ENCODE measurements at places on chromosomes 12 and 14.

- DNase-seq: no peak
These were observed 8.8 kb upstream of the LLPH start for GRCh38 chr12:66139328-66139727.

- DNase-seq: no peak
These were observed 57.2 kb downstream of the ATF7 start for GRCh38 chr12:53568809-53569557.

GRCh38 chr12:38142974-38143373 is 173.6 kb upstream of the ALG10B start:
- no peak for DNase-seq

DNA sequence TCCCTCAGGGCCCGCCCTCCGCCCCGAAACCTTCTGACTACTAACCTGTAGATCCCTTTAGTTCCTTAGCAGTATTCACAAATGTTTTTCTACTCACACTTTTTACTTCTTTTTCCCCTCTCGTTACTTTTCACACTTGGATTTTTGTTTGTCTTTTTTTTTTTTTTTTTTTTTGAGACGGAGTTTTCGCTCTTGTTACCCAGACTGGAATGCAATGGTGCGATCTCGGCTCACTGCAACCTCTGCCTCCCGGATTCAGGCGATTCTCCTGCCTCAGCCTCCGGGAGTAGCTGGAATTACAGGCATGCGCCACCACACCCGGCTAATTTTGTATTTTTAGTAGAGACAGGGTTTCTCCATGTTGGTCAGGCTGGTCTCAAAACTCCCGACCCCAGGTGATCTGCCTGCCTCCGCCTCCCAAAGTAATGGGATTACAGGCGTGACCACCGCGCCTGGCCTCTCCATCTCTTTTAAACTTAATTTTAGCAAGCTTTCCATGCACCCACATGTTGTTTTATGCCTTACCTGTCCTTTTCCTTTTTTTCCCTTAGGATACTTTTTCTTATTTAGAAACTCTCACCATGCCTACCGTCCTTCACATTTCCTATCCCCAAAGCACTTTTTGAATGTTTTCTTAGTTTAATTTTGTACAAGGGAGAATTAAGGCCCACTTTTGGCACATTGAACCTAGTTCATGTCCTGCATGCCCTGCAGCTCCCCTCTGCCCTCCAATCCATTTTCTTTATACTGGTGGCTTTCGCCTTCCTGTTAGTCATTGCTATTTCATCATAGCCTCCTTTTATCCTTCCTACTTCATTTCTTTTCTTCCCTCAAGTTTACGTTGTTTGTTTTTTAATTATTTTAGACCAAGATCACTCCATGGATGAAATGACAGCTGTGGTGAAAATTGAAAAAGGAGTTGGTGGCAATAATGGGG is 1.1 kb downstream of the SP1 start:
- no peak for DNase-seq

GRCh38 chr12:79371226-79371625 is 319.5 kb downstream of the PAWR start:
- DNase-seq: no peak

- no peak for DNase-seq
These were observed 30.8 kb downstream of the LEMD3 start for GRCh38 chr12:65200007-65200665.

GRCh38 chr14:26905229-26905628 is 307.4 kb upstream of the NOVA1 start:
- DNase-seq: no peak

GRCh38 chr12:130965214-130965613 is 11.5 kb downstream of the ADGRD1 start:
- no peak for DNase-seq

GRCh38 chr12:117486840-117487659 is 125.6 kb upstream of the NOS1 start:
- DNase-seq: no peak

DNA sequence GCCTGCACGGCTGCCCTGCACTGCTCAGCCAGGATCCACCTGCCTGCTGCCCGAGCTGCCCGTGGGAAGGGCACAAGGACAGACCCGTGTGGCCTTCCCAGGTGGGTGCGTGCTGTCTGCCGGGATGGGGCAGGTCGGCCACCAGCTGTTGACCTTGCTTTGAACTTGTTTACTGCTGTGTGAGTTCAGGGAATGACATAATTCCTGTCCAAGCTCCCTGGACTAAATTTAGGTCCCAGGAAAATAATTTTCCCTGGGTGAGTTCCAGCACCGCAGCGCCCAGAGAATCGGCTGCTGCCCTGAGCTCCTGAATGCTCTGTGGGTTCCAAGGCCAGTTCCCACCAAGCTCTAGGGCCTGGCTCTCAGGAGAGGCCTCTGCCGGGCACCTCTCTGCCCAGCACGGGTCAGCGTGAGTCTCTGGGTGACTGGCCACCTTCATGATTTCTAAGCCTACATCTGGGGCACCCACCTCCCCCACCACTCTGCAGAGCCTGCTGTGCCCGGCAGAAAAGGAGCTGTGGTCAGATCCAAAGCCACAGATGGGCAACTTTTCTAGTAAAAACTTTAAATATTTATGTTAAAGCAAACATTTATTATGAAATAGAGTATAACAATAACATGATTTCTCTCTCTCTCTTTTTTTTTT is 27.2 kb upstream of the MLXIP start:
- no peak for DNase-seq

DNA sequence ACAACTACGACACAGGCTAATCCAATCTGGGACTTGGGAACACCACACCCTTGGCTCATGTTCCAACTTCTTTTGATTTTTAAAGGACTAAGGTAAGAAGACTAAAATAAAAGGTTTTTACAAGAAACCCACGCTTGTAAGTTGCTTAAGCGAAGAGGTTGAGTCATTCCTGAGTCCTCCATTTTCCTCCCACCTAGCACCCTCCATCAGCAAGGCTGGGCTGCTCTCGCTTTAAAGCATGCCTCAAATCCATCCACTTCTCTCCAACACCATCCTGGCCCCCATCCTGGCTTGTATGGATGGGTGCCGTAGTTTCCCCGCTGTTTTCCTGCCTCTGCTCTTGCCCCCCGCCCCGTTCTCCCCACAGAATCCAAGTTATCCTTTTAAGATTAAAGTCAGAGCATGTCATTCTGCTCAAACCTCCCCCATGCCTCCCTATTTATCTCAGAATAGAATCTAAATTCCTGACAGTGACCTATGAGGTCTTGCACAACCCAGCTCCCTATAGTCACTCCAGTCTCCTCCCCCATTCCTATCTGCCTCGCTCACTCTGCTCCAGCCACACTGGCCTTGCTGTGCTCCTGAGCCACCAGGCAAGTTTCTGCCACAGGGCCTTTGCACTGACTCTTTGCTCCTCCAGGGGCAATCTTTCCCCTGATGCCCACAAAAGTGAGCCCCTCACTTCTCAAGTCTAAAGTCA is 34.5 kb downstream of the SCARB1 start:
- no peak for DNase-seq

- DNase-seq: no peak
These were observed 31.1 kb downstream of the NR1H4 start for GRCh38 chr12:100504804-100505203.

- DNase-seq: no peak
These were observed 97.8 kb downstream of the VRK1 start for GRCh38 chr14:96894966-96895365.

- no peak for DNase-seq
These were observed 84.7 kb downstream of the TTC7B start for GRCh38 chr14:90731487-90731886.

DNA sequence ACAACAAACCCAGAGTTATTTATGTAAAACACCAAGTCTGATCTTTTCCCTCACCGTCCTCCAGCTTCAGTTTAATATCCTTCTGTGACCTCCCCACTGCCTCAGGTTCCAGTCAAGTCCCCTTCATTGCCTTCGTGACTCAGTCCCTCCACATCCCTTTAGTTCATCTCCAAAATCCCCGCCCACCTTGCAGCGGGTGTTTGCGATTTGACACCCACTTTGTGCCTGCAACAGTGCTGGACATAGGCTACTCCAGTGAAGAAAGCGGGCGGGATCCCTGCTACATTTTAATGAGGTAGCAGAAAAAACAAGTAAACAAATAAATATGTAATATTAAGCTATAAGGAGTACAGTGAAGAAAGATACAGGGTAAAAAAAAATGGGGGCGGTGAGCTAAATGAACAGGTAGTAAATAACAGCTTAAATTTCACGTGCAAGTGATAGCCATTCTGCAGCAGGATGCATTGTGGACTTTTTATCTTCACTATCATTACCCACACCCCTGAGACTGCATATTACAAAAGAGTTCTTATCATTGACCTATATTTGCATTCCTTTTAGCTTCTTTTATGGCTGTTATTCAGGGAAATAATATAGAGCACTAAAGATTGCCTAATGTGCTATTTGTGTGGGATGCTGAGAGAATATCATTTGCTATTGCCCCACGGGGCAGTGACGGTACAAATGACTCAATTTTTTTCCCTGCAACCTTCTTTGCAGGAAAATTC is 222.8 kb upstream of the NUDT4 start:
- no peak for DNase-seq

DNA sequence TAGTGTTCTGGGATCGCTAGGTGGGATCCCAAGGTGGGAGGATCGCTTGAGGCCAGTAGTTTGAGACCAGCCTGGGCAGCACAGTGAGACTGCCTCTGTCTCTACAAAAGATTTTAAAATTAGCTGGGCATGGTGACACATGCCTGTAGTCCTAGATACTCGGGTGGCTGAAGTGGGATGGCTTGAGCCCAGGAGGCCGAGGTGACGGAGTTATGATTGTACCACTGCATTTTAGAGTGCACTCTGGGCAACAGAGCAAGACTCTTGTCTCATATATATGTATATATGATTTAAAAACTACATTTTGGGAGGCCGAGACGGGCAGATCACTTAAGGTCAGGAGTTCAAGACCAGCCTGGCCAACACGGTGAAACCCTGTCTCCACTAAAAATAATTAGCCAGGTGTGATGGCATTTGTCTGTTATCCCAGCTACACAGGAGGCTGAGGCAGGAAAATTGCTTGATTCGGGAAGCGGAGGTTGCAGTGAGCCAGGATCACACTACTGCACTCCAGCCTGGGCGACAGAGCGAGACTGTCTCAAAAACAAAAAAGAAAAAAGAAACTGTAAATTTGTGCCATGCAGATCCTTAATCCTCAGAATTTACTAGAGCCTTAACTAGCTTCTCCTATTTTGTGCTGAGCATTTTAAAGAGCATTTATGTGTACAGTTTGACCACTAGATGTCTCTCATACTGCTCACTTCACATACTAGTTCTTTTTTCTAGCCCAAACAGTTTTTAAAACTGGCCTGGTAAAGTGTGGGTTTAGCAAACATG is 114.8 kb downstream of the MON2 start:
- no peak for DNase-seq

- DNase-seq: no peak
These were observed 53.7 kb downstream of the GCH1 start for GRCh38 chr14:54848910-54849309.

DNA sequence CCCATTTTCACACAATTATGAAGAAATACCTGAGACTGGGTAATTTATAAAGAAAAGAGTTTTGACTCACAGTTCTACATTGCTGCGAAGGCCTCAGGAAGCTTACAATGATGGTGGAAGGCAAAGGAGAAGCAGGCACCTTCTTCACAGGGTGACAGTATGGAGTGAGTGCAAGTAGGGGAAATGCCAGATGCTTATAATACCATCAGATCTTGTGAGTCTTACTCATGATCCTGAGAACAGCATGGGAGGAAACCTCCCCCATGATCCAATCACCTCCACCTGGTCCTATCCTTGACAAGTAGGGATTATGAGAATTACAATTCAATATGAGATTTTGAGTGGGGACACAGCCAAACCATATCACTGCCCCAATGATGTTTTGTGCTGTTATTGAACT is 189.3 kb upstream of the CRY1 start:
- DNase-seq: no peak

DNA sequence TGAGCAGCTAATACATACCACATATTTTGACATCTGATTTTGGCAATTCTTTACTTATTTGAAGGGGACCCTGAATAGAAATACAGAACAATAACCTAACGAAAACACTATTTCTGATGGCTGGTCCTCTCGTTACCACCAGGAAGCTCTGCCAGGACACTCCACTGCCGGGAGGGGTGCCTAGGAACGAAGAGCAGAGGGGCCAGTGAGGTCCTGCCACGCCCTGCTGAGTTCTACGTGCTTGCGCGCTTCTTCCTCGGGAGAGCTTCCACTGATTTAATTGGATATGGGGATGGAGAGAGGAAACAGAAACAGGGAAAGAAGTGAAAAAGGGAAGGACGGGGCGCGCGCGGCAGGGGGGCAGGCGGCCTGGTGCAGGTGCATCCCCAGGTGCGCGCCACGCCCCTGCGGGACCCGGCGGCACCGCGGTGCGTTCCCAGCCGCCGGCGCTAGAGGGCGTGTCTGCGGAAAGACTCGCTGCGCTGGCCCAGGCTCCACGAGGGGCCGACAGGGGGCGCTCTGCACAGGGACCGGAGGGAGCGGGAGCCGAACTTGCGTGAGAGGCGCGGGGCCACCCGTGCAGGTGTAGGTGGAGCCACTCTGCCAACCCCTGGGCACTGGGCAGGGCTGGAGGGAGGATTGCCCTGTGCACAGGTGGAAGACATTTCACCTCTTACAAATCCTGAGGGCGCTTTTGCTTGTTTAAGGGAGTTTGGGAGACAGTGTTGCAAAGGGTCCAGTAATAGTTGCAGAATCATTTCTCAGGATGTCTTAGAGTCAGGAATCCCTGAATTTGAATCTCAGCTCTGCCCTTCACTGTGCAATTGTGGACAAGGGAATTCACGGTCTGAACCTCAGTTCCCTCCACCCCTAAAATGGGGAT is 986.3 kb upstream of the TMEM132C start:
- peak; percentile 84 for DNase-seq

DNA sequence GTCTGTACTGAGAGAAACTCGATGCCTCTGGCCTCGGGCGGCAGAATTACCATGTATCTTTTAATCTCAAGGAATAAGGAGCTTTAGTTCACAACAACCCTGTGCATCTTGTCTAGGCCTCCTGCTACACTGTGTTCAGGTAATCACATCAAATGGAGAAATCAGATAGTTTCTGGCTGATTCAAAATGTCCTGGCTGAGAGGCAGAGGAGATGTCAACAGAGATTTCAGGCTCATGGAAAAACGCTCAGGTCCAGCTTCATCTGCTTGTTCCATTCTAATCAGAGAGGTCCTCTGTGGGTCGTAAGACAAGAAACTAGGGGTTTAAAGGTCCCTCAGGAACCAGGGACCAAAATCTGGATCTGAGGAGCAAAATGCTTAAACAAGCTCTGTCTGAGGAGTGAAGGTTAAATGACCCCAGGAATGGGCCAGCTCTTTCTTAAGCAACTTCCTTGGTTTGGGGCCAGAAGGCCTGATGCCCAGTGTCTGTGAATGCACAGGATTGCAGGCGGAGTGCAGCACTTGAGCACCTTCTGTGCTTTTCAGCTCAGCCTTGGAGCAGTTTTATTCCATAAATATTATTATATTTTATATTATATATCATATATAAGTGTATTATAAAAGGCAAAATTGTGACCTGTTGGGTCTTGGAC is 170.2 kb upstream of the PRICKLE1 start:
- no peak for DNase-seq

DNA sequence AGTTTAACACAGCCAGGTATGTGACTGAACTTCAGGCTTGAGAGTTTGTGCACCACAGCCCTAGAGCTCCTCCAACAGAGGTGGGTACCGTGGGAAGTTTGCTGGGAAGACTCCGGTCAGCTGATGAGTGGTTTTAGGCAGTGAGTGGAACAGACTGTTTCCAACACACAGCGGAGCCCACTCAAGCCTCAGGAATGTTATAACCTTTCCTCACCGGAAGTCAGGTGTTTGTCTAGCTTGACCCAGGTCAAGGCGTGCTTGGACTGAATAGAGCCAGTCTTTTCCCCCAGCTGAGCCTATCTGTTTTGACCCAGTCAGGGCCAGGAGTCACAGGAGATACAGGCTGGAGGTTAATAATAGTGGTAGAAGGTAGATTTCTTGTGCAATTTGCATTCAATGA is 138.4 kb upstream of the PARP11 start:
- DNase-seq: no peak

Data from stimulated activated CD4-positive, alpha-beta T cell treated with anti-CD3 and anti-CD28 coated beads, Interleukin-2, amount 100 ng/mL, for 24 hours (primary cell).